Activated naive CD8-positive, alpha-beta T cell treated with anti-CD3 and anti-CD28 coated beads for 36 hours (primary cell): ENCODE measurements at places on chromosomes 4 and X. TPM values are rescaled to one million over a fixed set of nuclear protein-coding genes. Genes with fewer than 3 reads are reported as not detected.

DNA sequence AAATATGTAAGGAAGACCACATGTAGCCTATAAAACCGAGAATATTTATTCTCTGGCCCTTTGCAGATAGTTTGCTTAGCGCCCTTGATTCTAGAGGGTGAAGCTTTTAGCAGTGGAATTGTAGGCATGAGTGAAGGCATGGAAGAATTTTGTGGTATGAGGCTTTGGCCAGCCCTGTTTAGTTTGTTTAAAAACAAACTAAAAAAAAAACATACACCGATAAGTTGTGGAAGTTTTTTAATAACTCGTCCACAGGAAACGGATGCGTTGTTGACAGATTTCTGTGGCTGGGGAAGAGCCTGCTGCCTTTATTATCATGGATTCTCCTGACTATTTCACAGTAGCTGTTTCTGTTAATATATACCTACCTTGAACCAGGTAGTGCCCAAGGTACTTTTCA lies 194.7 kb upstream of the LNX1 start:
- no peak overlapping the region for H3K4me3 ChIP-seq
- H3K36me3 ChIP-seq, result no peaks in the 10 kb centered on the region
- peaks cover 22% of the 10 kb centered on the region for H3K27me3 ChIP-seq
- no peak overlapping the region for H3K27ac ChIP-seq
- DNase-seq, result no peak
- no peaks in the 10 kb centered on the region for H3K4me1 ChIP-seq

DNA sequence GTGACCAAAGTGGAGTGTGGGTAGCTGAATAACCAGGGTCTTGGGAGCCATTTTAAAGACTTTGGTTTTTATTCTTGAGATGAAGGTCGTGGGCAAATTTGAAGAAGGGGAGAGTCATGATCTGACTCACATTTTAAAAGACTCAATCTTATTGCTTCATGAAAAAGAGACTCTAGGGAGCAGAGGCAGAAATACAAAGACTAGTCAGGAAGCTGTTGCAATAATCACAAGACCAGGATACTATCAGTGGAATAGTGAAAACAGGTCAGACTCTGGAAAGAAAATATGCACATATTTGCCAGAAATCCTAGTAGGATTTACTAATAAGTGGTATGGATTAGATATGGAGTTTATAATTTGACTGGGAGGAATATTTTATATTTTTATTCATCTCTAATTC lies 448.4 kb downstream of the RAPGEF2 start:
- H3K4me3 ChIP-seq, result no peak overlapping the region
- no peak overlapping the region for H3K27ac ChIP-seq
- H3K4me1 ChIP-seq, result no peaks in the 10 kb centered on the region
- no peaks in the 10 kb centered on the region for H3K27me3 ChIP-seq
- no peak for DNase-seq
- H3K36me3 ChIP-seq, result no peaks in the 10 kb centered on the region

- no peaks in the 10 kb centered on the region for H3K27me3 ChIP-seq
- no peaks in the 10 kb centered on the region for H3K4me1 ChIP-seq
- no peak overlapping the region for H3K27ac ChIP-seq
- no peak overlapping the region for H3K4me3 ChIP-seq
- DNase-seq, result no peak
These were observed 208.4 kb downstream of the ANTXR2 start for GRCh38 chr4:79864500-79865200.

DNA sequence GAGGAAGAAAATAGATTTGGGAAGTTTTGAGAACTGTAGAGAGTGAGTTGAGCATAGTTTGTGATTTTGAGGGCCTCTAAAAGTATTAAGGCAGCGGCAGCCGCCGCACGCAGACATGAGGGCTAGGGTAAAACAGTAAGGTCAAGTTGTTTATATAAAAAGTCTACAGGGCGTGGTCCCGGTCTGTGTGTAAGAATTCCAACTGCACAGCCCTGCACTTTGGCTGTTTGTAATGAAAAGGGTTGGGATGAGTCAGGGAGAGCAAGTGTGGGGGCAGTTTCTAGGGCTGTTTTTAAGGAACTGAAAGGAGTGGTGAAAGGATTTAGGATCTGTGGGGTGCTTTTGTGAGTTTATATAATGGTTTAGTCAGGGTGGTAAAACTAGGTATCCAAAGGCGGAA lies 55.0 kb downstream of the BEX3 start:
- H3K4me1 ChIP-seq, result no peaks in the 10 kb centered on the region
- no peak overlapping the region for H3K4me3 ChIP-seq
- no peak overlapping the region for H3K27ac ChIP-seq
- no peaks in the 10 kb centered on the region for H3K27me3 ChIP-seq

GRCh38 chrX:66756717-66757116 lies 117.8 kb upstream of the EDA2R start:
- H3K36me3 ChIP-seq, result no peaks in the 10 kb centered on the region
- H3K27me3 ChIP-seq, result peaks cover 3% of the 10 kb centered on the region
- H3K4me1 ChIP-seq, result no peaks in the 10 kb centered on the region

- H3K27ac ChIP-seq, result no peak overlapping the region
- H3K27me3 ChIP-seq, result peaks cover 11% of the 10 kb centered on the region
- no peaks in the 10 kb centered on the region for H3K36me3 ChIP-seq
- H3K4me3 ChIP-seq, result no peak overlapping the region
- peaks cover 8% of the 10 kb centered on the region for H3K4me1 ChIP-seq
These were observed 14.2 kb downstream of the GRPR start for GRCh38 chrX:16137416-16138107.

DNA sequence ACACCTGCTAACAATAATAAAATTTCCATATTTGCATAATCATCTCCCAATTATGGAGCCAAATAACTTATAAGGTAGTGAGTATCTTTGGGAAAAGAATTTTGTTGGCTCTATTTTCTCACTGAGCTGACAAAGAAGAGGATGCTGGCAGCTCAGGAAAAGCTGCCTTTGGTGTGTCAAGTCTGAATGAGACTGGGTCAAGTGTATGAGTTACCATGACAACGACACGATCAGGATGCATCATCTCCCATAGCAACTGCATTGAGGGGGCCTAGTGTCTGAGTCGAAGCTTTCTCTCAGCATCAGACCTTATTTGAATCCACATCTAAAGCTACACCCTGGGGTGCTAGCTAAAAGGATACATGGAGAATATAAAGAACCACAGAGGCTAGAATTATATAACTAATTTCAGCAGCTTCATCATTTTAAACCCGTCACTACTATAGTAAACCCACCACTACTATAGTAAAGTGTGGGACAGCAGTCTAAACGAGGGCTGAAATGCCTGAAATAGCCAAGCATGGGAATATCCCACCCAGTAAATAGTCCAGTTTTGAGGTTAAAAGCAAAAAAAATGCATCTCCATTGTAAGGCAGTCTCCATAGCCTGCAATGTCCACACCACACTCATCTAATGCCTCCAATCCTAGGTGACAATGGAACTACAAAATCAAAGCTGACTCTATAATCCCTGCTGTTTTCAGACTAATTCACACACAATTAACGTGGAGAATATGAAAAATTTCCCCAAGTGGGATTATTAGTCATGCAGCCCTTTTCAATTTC lies 16.0 kb downstream of the GSPT2 start:
- no peak overlapping the region for H3K27ac ChIP-seq
- H3K4me3 ChIP-seq, result no peak overlapping the region
- H3K27me3 ChIP-seq, result peaks cover 7% of the 10 kb centered on the region
- no peaks in the 10 kb centered on the region for H3K36me3 ChIP-seq

The TIGD4 gene
- total RNA-seq, result 0.76 TPM

The PAGE4 gene
- not detected for total RNA-seq
